CD8-positive, alpha-beta memory T cell (primary cell): ENCODE measurements at places on chromosomes 5 and 9. TPM values are rescaled to one million over a fixed set of nuclear protein-coding genes. Genes with fewer than 3 reads are reported as not detected.

DNA sequence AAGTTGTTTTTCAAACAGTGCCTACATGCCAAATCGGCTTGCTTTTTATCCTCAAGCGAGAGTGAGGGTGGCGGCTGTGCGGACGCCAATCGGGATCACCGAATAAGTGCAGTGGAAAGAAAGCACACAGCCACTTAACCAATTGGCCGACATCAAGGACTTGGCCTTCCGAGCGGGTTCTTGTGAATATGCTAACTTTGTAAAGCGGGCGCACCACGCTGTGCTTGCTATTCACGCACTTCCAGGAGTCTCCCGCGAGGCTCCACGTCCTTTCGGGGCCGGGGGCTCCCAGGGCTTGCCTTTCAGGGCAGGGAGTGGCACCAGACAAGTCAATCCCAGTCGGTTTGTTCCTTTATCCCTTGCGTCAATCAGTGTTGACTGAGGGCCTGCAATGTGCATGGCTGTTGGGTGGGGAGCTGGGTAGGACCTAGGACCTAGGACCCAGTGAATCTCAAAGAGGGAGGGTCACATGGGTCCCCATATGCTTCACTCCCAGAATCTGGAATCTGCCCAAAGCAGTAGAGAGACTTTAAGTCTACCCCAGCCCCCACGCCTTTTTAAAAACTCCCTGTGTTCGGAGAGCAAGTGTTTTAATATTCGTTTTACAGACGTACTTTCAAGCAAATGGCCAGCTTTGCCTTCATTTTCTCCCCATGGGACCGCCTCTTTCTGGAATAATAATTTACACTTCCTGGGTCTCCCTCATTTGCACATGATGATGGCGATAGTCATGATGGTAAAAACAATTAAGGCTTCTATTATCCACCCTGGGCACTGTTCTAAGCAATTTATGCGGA is 2.0 kb upstream of the GCNT4 start:
- H3K4me3 ChIP-seq = peak overlapping the region; percentile 67
- no peaks in the 10 kb centered on the region for H3K27me3 ChIP-seq
- H3K36me3 ChIP-seq = no peaks in the 10 kb centered on the region
- peaks cover 81% of the 10 kb centered on the region for H3K4me1 ChIP-seq
- H3K27ac ChIP-seq = peak overlapping the region; percentile 68

DNA sequence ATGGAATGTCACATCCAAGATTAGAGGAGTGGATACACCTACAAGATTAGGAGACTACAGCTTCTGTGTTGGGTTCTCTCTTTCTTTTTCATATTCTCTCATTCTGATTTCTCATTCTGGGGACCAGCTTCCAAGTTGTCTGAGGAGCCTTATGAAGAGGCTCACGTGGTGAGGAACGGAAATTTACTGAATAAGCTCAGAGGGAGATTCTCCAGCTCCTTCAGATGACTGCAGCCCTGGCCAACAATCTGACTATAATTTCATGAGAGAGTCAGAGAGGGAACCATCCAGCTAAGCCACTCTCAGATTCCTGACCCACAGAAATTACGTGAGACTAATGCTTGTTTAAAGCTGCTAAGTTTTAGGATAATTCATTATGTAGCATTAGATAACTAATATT is 27.1 kb upstream of the TENT2 start:
- no peak overlapping the region for H3K27ac ChIP-seq
- no peaks in the 10 kb centered on the region for H3K36me3 ChIP-seq
- no peak for DNase-seq
- no peak overlapping the region for H3K4me3 ChIP-seq
- H3K27me3 ChIP-seq = no peaks in the 10 kb centered on the region
- no peaks in the 10 kb centered on the region for H3K4me1 ChIP-seq

GRCh38 chr5:102670224-102670836 is 84.8 kb upstream of the PAM start:
- H3K36me3 ChIP-seq = no peaks in the 10 kb centered on the region
- DNase-seq = no peak
- H3K27me3 ChIP-seq = no peaks in the 10 kb centered on the region
- H3K27ac ChIP-seq = no peak overlapping the region
- no peaks in the 10 kb centered on the region for H3K4me1 ChIP-seq

DNA sequence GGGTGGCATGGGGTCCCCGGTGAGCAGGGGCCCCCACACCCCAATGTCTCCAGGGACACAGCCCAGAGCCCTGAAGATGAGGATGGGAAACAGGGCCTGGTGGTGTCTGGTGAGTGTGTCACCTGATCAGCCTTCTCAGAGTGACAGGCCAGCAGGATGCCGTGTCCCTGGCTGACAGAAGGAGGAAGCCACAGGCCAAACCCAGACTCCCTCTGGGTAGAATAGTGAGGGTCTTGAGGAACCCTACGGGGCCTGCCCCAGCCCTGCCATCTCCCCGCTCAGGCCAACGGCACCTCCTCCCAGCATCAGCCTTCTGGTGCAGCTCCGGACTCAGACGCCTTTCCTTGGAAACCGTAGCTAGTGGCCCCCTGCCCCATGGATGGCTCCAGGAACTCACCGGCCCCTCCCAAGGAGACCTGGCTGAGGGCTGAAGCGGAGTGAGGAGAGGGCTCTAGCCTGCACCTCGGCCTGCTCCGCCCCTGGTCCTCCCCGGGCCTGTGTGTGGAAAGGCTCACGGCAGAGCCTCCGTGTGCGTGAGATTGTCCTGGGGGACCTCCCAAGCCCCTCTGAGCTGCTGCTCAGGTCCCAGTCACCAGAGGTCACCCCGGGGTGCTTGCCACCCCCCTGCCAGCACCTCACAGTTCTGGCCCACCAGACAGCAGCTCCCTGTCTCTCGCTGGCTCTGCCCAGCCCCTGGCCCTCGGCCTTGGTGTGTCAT is 6.0 kb downstream of the RALGDS start:
- DNase-seq = no peak
- peak overlapping the region; percentile 43 for H3K27ac ChIP-seq
- H3K36me3 ChIP-seq = peaks cover 5% of the 10 kb centered on the region
- H3K27me3 ChIP-seq = no peaks in the 10 kb centered on the region
- peaks cover 65% of the 10 kb centered on the region for H3K4me1 ChIP-seq

DNA sequence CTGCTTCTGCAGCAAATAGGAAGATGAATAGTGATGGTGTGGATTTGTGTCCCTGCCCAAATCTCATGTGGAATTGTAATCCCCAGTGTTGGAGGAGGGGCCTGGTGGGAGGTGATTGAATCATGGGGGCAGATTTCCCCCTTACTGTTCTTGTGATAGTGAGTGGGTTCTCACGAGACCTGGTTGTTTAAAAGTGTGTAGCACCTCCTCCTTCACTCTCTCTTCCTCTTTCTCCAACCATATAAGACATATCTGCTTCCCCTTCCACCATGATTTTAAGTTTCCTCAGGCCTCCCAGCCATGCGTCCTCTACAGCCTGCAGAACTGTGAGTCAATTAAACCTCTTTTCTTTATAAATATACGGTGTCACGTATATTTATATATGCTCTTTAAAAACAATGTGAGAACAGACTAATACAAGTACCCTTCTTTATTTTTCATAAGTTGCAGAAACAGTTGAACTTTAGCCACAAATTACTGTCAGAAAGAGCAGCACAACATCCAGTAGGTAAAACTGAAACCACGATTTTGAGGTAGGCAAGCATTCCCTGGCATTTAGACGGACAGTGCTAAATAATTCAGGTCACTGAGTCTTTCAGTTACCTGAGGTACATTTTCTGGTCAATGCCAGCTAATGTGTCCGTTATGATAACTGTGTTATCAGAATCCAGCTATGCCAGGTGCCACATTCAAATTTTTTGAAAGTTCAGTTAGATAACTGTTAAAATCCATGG is 79.3 kb upstream of the SPEF2 start:
- H3K4me1 ChIP-seq = no peaks in the 10 kb centered on the region
- no peak overlapping the region for H3K4me3 ChIP-seq
- DNase-seq = no peak

DNA sequence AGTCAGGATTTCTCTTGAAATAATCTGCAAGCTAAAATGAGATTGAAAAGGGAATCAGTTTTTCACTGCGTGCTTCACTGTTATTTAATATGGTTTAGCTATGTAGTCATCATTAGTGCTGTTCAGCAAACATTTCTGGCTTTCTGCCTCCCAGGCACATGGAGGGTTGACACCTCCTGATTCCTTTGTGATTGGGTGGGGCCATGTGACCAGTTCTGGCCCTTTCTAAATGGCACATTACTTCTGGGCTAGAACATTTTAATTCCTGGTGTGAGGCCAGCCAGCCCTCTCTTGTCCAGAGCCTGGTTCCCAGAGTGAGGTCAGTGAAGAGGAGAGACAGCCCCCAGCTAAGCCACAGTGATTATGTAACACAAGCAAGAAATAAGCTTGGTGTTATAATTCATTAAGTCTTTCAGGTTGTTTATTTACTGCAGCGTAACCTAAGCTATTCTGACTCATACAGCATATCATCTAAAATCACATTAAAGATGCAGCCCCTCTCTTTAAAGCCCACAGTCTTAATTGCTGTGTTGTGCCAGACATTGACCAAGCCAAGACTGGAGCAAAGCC is 17.4 kb upstream of the ARSI start:
- H3K4me1 ChIP-seq = no peaks in the 10 kb centered on the region
- H3K27me3 ChIP-seq = no peaks in the 10 kb centered on the region
- DNase-seq = no peak
- H3K4me3 ChIP-seq = no peak overlapping the region
- no peak overlapping the region for H3K27ac ChIP-seq
- H3K36me3 ChIP-seq = no peaks in the 10 kb centered on the region

DNA sequence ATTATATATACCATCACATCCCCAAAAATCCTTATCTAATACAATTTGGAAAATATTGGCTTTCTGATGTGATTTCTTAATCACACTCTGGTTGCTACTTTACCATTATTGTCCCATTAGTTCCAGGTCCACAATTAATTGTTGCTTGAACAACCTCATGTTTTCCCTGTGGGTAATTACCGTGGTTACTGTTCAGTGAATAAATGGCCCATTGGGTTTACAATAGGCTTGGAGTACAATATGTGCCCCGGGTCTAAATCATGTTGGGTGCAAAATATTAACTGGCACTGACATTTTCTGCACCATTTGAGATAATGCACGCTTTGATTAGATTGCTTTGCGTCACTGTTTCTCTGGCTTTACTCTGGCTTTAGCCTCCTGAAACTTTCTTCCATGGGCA is 163.7 kb downstream of the GABBR2 start:
- H3K27me3 ChIP-seq = no peaks in the 10 kb centered on the region
- DNase-seq = no peak
- no peaks in the 10 kb centered on the region for H3K4me1 ChIP-seq
- H3K27ac ChIP-seq = no peak overlapping the region
- no peaks in the 10 kb centered on the region for H3K36me3 ChIP-seq

- H3K4me1 ChIP-seq = no peaks in the 10 kb centered on the region
- no peak for DNase-seq
- H3K36me3 ChIP-seq = no peaks in the 10 kb centered on the region
- H3K4me3 ChIP-seq = no peak overlapping the region
- no peak overlapping the region for H3K27ac ChIP-seq
- no peaks in the 10 kb centered on the region for H3K27me3 ChIP-seq
These were observed 72.1 kb upstream of the HSPB3 start for GRCh38 chr5:54383225-54383901.

DNA sequence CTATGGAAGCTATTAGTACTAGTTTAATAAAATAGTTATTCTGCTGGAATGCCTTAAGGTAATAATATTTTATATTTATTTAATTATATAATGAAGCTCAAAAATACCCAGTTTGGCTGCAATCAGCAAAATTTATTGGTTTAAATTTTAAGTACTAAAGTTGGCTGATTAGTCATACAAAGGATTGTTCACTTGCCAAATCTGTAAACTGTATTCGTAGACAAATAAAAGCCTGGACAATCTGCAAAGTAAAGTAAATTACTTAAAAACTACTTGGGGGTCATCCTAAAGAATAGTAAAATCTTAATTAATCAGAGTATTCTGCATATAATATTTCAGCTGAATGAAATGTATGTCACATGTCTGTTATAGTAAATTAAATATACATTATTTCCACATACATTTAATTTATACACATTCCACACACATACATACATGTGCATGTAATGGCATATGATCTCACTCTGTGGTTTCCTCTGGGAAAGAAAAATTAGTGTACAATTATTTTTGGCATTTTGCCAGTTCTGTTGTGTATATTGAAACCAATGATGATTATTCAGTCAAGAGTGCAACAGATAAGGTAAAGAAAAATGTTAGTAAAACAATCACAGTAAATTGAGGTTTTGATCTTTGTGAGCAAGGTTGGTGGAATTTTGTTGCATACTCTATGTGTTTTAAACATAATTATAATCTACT is 455.9 kb downstream of the CDH9 start:
- DNase-seq = no peak
- H3K36me3 ChIP-seq = no peaks in the 10 kb centered on the region
- no peak overlapping the region for H3K4me3 ChIP-seq

- H3K4me1 ChIP-seq = peaks cover 26% of the 10 kb centered on the region
- peak; percentile 60 for DNase-seq
- no peaks in the 10 kb centered on the region for H3K27me3 ChIP-seq
- peak overlapping the region; percentile 98 for H3K27ac ChIP-seq
- H3K4me3 ChIP-seq = peak overlapping the region; percentile 92
These were observed 1.1 kb upstream of the JADE2 start for GRCh38 chr5:134524272-134524825.

GRCh38 chr5:134177369-134178095 is 782 bp upstream of the SKP1 start:
- H3K36me3 ChIP-seq = peaks cover under 1% of the 10 kb centered on the region
- H3K27me3 ChIP-seq = no peaks in the 10 kb centered on the region
- peak overlapping the region; percentile 97 for H3K27ac ChIP-seq
- no peak for DNase-seq
- H3K4me3 ChIP-seq = peak overlapping the region; percentile 86
- H3K4me1 ChIP-seq = peaks cover 22% of the 10 kb centered on the region

Gene HCN1
- not detected for total RNA-seq

GRCh38 chr9:99749641-99750040 is 72.0 kb upstream of the NR4A3 start:
- DNase-seq = no peak
- no peaks in the 10 kb centered on the region for H3K36me3 ChIP-seq
- H3K27ac ChIP-seq = no peak overlapping the region
- no peaks in the 10 kb centered on the region for H3K27me3 ChIP-seq

GRCh38 chr5:120568711-120569110 is 104.6 kb downstream of the PRR16 start:
- no peak overlapping the region for H3K27ac ChIP-seq
- no peak overlapping the region for H3K4me3 ChIP-seq
- DNase-seq = no peak
- no peaks in the 10 kb centered on the region for H3K36me3 ChIP-seq
- H3K27me3 ChIP-seq = no peaks in the 10 kb centered on the region

- H3K4me3 ChIP-seq = no peak overlapping the region
- no peak overlapping the region for H3K27ac ChIP-seq
- no peaks in the 10 kb centered on the region for H3K4me1 ChIP-seq
These were observed 35.8 kb downstream of the MEGF10 start for GRCh38 chr5:127326431-127326830.

GRCh38 chr9:93093127-93093876 is 2.7 kb upstream of the CARD19 start:
- no peaks in the 10 kb centered on the region for H3K36me3 ChIP-seq
- H3K27me3 ChIP-seq = no peaks in the 10 kb centered on the region
- H3K4me3 ChIP-seq = no peak overlapping the region

GRCh38 chr5:78672154-78672553 is 23.6 kb upstream of the LHFPL2 start:
- H3K4me1 ChIP-seq = no peaks in the 10 kb centered on the region
- no peak overlapping the region for H3K4me3 ChIP-seq
- H3K27ac ChIP-seq = no peak overlapping the region
- no peak for DNase-seq
- no peaks in the 10 kb centered on the region for H3K36me3 ChIP-seq
- no peaks in the 10 kb centered on the region for H3K27me3 ChIP-seq

- H3K4me1 ChIP-seq = peaks cover 20% of the 10 kb centered on the region
- H3K27ac ChIP-seq = peak overlapping the region; percentile 46
- no peaks in the 10 kb centered on the region for H3K36me3 ChIP-seq
- peak overlapping the region; percentile 85 for H3K4me3 ChIP-seq
- H3K27me3 ChIP-seq = no peaks in the 10 kb centered on the region
These were observed 505 bp upstream of the ACER2 start for GRCh38 chr9:19408316-19408692.
